ENCODE measurements at places on chromosomes 2 and 18. TPM values are rescaled to one million over a fixed set of nuclear protein-coding genes. Genes with fewer than 3 reads are reported as not detected.

DNA sequence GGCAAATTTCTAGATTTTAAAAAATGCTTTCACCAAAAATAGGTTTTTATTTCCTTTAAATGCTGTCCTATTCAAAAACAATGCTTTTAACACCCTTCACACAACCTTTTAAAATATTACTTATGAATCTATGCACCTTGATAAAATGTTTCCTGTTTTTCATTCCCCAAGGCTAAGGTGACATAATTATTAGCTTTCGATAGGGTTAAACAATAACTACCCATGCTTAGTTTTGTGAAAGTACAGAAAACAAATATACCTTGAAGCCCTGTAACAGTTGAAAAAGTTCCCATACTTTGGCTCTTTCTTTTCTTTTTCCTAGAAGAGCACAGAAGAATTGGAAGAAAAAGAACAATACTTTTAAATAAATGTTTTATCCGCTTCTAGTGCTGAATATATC lies 54.9 kb upstream of the ITPRID2 start:
- no peak for DNase-seq
- H3K27me3 ChIP-seq = no peaks in the 10 kb centered on the region
- H3K27ac ChIP-seq = no peak overlapping the region
- no peak overlapping the region for H3K4me3 ChIP-seq
- H3K4me1 ChIP-seq = no peaks in the 10 kb centered on the region

- H3K36me3 ChIP-seq = no peaks in the 10 kb centered on the region
- H3K27ac ChIP-seq = no peak overlapping the region
- no peak for DNase-seq
These were observed 124.0 kb downstream of the BCL2 start for GRCh38 chr18:63195326-63196159.

GRCh38 chr2:214127571-214127970 lies 283.3 kb upstream of the VWC2L start:
- H3K4me1 ChIP-seq = no peaks in the 10 kb centered on the region
- H3K36me3 ChIP-seq = no peaks in the 10 kb centered on the region
- H3K27me3 ChIP-seq = no peaks in the 10 kb centered on the region
- DNase-seq = no peak
- H3K27ac ChIP-seq = no peak overlapping the region

The TCF7L1 gene
- 3.9 TPM for polyA plus RNA-seq

The UGT1A5 gene
- not detected for polyA plus RNA-seq

All from heart left ventricle (tissue), 16 donors.